ENCODE measurements at places on chromosomes 4 and X. TPM values are rescaled to one million over a fixed set of nuclear protein-coding genes. Genes with fewer than 3 reads are reported as not detected.

DNA sequence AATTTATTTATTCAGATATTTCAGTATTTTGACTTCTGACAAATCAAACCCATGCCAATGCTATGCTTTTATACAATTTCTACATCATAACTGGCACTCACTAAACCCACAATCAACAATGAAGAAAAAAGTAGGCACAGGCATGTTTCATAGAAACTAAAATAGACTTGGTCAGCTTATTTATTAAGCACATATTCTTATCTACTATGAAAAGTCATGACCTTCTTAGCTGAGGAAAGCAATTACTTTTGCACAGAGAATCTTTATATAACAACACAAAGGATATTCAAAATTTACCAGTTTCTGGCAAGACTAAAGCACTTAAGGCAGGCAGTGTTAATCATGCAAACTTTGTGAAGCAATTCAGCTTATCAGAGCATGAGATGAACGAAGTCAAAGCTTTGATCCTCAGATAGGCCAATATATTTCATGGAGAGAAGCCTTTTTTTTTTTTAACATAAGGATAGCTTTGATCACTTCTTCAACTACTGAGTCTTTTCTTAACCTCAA, 490.6 kb downstream of the INPP4B start:
- peaks cover 92% of the 10 kb centered on the region for H3K4me1 ChIP-seq
- DNase-seq, result no peak
- peaks cover 2% of the 10 kb centered on the region for H3K36me3 ChIP-seq
- peak overlapping the region; percentile 54 for H3K4me3 ChIP-seq
- peak overlapping the region; percentile 90 for H3K27ac ChIP-seq

DNA sequence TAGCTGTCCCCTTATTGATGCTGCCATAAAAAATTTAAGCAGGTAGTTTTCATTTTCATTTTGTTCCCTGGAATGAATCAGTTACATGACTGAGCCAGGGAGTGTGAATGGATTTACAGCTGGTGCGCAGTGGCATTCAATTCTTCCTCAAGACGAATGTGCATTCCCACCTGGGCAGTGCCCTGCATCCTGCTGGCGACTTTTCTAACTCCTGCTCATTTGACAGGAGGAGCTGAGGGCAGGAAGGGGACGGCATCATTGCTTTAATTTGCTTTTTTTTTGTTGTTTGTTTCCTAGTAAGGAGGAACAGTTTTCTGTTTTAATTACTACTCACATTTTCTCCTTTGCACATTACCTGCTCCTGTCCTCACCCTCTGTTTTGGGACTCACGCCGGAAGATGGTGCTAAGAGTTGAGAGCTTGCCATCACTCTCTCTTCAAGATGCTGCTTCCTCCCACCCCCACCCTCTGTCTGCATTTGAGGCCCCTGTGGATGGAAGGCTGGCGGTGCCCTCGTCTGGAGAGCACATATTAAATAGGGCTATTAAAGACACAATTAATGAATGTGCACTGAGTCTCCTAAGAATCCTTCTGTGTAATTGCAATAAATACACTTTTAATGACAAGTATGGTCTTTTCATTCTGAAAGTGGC, 35.8 kb downstream of the PSAPL1 start:
- no peaks in the 10 kb centered on the region for H3K4me1 ChIP-seq
- H3K27me3 ChIP-seq, result peaks cover 12% of the 10 kb centered on the region
- no peak overlapping the region for H3K27ac ChIP-seq
- no peak for DNase-seq

GRCh38 chr4:2852481-2852921, 8.9 kb downstream of the ADD1 start:
- H3K4me1 ChIP-seq, result peaks cover 75% of the 10 kb centered on the region
- peak overlapping the region; percentile 63 for H3K27ac ChIP-seq
- H3K36me3 ChIP-seq, result peaks cover 10% of the 10 kb centered on the region
- no peaks in the 10 kb centered on the region for H3K27me3 ChIP-seq
- DNase-seq, result no peak
- H3K4me3 ChIP-seq, result peak overlapping the region; percentile 17

- H3K36me3 ChIP-seq, result no peaks in the 10 kb centered on the region
- DNase-seq, result no peak
- H3K27me3 ChIP-seq, result no peaks in the 10 kb centered on the region
- no peak overlapping the region for H3K4me3 ChIP-seq
Measured at GRCh38 chr4:10605031-10605430, 79.5 kb downstream of the CLNK start.

The SPANXD gene
- not detected for total RNA-seq

The AFF2 gene
- 2.0 TPM for total RNA-seq

Data from activated naive CD4-positive, alpha-beta T cell treated with anti-CD3 and anti-CD28 coated beads for 36 hours (primary cell).